Left forelimb (tissue), 1 donor: ENCODE measurements at places on chromosomes 11 and 22.

DNA sequence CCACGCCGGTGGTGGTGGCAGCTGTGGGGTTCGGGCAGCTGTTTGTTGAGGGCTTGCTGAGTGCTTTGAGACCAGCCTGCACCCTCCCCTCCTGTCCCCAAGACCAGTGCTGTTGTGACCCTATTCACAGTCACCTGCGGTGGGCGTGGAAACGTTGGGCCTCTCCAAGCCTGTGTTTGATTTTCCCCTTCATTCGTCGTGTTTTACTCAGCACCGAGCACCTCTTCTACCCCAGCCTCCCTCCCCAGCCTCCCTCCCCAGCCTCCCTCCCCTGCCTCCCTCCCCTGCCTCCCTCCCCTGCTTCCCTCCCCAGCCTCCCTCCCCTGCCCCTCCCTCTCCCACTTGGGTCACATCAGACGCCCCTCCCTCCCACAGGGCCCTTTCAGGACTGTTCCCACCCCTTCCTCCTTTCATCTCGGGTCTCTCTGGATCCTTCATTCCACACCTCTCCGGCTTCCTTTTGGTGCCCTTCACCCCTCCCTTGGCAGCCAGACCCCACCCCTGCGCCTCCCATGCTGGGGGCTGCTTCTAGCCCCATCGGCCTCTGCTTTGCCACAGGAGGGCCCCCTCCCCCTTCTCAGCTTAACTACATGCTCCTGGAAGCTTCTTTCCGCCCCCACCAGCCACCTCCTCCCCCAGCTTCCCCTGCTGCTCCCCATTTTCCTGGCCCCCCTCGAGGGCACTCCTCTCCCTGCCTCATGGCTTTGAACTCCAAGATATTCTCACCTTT, 14.8 kb downstream of the FRMD8 start:
- DNase-seq, result no peak

DNA sequence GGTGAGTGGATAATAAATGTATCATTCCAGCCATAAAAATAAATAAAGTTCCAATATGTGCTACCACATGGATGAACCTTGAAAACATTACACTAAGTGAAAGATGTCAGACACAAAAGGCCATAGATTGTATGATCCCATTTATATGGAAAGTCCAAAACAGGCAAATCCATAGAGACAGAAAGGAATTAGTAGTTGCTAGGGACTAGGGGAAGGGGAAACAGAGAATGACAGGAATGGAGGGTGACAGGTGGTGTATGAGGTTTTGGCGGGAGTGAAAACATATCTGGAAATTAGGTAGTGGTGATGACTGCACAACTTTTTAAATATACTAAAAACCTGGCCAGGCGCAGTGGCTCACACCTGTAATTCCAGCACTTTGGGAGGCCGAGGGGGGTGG, 15.2 kb upstream of the CARD10 start:
- no peak for DNase-seq

DNA sequence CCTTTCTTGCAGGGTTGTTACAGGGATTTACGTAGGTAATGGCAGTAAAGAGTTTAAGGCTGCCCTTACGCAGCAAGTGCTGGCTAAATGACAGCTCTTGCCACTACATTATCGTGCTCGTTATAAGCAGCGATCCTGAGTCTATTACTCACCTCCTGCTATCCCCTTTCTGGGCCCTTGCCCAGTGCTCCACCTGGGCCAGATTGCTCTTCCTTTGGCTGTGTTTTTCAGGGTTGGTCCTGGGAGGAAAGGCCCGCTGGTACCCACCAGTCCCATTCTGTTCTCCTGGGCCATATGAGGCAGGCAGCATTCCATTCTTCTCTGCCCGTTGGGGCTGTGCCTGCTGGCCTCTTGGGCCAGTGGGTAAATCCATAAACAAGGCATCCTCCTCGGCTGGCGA, 87.5 kb downstream of the C11orf58 start:
- DNase-seq, result no peak

DNA sequence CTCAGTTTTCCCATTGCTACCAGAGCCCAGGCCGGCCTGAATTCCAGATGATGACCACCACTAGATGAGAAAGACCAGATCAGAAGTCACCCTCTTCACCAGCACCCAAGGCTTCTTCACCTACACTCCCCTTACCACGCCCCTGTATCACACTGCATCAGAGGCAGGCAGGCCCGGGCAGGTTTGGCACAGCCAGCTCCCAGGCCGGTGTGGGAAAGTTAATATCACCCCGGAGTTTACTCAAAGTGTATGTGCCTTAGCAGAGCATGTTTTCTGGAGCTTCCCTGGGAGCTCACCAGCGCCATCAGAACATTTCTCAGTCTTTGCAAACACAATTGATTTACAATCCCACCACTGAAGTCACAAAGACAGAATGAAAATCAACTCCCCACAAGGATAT, 47.5 kb upstream of the POU2AF1 start:
- no peak for DNase-seq

- no peak for DNase-seq
Observed at GRCh38 chr11:30652801-30653200, 66.6 kb upstream of the MPPED2 start.

DNA sequence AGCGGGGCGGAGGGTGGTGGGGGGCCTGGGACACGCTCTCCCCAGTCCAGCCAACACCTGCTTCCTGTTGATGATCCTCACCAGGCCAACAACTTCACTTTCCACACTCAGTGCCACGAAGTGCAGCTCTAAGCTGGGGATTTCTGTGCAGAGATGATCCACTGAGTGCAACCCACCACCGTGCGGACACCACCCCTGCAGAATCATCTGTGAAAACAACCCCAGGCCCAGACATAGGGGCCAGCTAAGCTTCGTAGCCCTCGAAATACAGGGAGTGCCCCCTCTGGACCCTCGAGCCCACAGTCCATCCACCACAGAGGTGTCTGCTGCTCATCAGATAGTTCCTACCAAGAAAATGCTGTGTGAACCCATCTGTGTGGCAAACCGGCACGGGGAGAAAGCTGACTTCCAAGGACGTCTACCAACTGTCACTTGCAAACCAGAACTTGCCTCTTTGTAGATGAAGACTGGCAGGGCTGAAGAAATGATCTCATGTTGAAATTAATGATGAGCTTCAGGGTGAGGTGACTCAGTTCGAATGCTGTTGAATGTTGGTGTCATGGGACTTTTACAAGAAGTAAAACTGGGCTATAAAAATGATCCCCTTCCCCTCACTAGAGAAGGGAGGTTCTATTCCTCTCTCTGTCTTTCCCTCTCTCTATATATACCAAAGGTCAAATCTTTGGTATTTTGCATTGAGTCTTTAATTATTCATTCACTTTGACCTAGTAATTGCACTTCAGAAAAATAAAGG, 73.4 kb downstream of the MYEOV start:
- DNase-seq, result peak; percentile 45

- no peak for DNase-seq
Observed at GRCh38 chr22:22605074-22605404, 39.4 kb upstream of the GGTLC2 start.
